Fibroblast of upper back skin (primary cell): ENCODE measurements at places on chromosomes 3 and 15.

- peak; percentile 90 for DNase-seq
Observed at GRCh38 chr3:141456301-141456625, 30.6 kb upstream of the RASA2 start.

DNA sequence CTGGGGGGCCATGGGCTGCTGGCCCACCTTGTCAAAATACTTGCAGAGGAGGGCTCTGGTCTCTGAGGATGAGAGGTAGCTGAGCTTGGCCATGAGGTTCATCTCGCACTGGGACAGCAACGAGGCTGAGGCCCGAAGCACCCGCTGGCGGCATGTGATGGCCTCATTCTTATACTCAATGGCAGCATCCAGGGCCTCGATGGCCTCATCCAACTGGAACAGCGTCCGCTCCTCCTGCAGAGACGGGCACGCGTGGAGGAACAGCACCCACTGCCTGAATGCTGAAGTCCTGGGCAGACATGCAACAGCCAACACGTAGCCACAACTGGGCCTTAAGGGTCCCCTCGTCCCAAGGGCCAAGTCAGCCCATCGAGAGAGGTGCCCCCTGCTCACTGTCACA lies 25.0 kb downstream of the KIF7 start:
- no peak for DNase-seq

GRCh38 chr3:195096484-195097330 lies 174.3 kb downstream of the XXYLT1 start:
- no peak for DNase-seq

- peak; percentile 23 for DNase-seq
Observed at GRCh38 chr3:177525987-177526712, 328.9 kb upstream of the TBL1XR1 start.

DNA sequence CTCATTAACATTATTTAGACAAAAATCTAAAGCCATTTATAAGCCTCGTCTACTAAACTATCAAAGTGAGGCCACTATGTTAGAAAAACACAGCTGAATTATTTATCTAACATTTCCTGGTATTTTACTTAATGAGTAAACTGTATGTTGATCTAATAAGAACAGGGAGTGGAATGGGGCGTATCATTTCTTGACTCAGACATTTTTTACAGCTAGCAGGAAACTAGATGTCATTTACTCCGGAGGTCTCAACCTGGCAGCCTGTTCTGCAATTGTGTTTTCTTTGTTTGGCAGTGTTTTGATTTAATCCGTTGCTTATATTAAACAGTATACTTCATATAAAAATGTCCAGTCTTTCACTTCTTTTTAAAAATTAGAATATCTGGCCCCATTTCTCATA lies 79.1 kb upstream of the ABI3BP start:
- DNase-seq = no peak

- no peak for DNase-seq
Observed at GRCh38 chr3:141228395-141228794, 3.2 kb upstream of the PXYLP1 start.

GRCh38 chr3:62368705-62369475 lies 4.5 kb downstream of the FEZF2 start:
- peak; percentile 10 for DNase-seq

GRCh38 chr3:141825216-141826011 lies 51.0 kb upstream of the ATP1B3 start:
- no peak for DNase-seq
